Neuronal stem cell (in vitro differentiated cells): ENCODE measurements at places on chromosomes 13 and 19.

- DNase-seq: no peak
Observed at GRCh38 chr19:31146546-31147183, 202.6 kb downstream of the TSHZ3 start.

- no peak for DNase-seq
Observed at GRCh38 chr19:50873056-50873455, at the start of gene KLK2. Gene KLK2, plus strand, starts transcription at chr19:50873439. Its CDS starts 35 bp downstream, at chr19:50873474.

DNA sequence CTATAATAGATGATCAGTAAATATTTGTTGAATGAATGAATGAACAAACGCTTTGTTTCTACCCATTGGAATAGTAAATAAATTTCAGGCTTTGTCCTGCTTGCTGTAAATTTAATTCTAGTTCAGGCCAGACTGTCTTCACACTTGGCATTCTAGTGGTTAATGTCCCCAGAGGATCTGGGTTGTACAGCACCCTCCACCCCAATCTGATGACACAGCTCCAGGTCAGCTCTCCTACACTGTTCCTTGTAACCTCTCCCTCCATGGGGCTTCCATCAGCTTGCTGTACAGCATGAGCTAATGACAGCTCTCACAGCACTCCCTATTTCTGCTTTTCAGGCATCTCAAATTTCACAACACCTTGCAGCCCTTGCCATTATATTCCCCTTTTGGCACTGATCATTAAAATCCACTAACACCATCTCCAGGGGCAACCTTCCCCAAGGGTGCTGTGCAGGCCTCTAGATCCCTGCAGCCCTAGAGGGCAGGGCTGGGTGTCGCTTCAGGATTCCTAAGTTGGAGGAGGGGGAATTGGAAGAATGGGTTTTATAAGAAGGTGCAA, 12.7 kb upstream of the KL start:
- no peak for DNase-seq

- no peak for DNase-seq
Observed at GRCh38 chr13:80118506-80118905, 222.4 kb downstream of the SPRY2 start.

GRCh38 chr13:70568571-70568970, 460.3 kb upstream of the KLHL1 start:
- peak; percentile 20 for DNase-seq

DNA sequence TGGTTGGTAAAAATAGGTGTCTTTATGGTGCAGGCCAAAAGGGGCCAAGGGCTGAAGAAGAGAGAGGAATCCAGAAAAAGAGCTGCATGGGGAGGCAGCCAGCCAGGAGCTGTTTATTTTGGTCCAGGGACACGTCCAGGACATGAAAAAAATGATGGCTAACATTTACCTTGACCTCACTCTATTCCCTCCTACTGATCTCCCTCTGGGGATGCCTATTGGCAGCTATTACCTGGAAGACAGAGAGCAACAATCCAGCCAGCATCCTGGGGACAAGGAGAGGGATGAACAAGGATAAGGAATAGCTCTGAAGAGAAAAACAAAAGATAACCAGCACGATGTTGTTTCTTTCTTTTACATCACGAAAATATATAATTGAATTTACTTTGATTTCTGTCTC, 1599.6 kb downstream of the SLITRK5 start:
- DNase-seq: no peak

GRCh38 chr19:16342002-16342715, 17.5 kb downstream of the KLF2 start:
- no peak for DNase-seq

DNA sequence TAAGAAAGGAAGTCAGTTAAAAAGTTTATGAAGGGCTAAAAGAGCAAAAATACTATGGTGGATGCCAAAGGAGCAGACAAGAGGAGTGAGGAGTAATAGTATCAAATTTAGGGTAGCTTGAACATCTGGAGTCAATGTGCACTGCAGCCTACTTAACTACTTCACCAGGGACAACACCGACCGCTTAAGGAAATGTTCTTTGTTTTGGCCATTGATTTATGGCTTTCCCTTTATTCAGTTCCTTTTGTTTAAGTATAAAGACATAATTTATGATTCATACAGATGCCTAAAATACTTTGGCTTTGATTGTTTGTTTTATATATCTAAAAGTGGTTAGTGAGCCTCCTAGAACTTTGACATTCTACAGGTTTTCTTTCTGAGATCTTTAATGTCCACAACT, 276.3 kb upstream of the PRR20A start:
- no peak for DNase-seq

DNA sequence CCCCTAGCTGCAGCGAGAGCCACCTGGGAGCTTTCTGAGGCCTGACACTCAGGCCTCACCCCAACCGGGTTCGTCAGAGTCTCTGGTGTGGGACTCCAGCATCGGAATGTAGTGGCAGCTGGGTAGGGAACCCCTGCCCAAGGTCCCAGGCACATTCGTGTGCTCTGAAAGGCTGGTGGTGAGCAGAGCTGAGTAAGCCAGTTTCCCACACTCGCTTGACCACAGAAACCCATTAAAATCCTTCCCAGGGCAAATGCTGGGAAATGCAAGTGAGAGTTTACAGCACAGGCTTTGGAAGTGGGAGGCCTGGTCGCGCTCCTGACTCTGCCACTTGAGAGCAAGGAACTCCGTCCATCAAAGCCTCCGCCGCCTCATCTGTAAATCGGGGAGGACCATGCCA, 4.2 kb downstream of the TRAPPC6A start:
- no peak for DNase-seq

DNA sequence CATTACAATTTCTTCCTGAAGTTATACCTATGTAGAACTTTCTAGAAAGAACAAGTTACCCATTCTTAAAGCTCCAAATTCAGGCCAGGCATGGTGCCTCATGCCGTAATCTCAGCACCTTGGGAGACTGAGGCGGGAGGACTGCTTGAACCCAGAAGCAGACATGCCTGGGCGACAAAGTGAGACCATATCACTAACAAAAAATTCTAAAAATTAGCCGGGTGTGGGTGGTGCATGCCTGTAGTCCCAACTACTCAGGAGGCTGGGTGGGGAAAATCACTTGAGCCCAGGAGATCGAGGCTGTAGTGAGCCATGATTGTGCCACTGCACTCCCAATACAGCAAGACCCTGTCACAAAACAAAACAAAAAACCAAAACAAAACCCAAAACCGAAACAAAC, 23.0 kb downstream of the KCNRG start:
- DNase-seq: no peak

DNA sequence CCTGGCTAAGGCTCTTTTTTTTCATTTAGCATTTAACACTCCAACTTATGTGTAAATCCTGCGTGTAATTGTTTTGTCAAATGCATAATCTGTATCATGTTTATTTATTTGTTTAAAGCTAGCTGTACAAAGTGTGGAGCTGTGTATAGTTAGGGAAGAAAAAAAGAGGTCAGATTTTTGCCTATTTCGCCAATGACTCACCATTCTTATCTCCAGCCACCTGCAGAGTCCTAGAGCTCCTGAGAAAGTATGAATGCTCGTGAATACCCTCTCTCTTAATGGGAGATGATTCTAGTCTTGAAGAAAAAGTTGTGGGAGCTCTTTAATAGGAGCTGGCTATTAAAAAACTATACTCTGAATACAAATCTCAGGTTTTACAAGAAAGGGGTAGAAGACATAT, 778.8 kb upstream of the SLITRK5 start:
- no peak for DNase-seq

GRCh38 chr19:29376855-29377354, 148.9 kb upstream of the VSTM2B start:
- no peak for DNase-seq

DNA sequence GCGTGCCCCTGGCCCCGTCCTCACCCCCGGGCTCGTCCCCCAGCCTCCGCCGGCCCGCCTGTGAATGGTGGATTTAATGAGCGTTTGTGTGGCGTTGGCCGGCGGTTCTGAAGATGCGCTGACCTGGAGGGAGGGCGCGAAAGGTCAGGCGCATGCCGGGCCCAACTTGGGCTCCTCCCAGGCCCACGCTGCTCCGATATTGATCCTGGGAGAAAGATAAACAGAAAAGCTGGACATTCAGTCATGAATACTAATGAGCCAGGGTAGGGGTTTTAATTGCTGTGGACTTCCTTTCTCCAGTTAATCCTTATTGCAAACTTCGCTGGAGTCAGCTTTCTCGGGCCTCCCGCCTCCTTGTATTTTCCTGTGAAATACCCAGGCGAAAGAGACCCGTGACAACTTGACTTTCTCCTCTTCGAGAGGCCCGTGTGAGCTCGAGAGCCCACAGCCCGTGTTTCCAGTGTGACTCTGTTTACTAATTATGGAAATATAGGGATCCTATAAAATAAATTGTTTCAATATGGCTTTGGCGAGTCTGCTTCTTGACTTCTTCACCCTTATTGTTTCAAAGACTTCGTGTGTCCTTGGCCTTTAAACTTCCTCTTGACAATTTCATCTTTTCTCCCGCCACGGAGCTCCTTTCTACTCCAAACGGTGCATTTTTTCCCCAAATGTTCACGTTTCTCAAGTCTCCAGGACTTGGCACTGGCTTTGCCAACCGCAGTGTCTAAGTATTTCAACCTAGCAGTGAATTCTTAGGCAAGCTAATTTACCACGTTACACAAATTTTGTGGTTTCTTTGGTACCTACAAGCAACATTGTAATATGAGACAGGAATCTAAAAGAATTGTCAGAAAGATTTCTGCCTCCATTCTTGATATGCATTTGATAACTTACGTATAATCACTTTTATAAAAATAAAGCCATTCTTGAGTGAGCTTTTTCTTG, 10.5 kb downstream of the ZIC2 start:
- DNase-seq: peak; percentile 76

DNA sequence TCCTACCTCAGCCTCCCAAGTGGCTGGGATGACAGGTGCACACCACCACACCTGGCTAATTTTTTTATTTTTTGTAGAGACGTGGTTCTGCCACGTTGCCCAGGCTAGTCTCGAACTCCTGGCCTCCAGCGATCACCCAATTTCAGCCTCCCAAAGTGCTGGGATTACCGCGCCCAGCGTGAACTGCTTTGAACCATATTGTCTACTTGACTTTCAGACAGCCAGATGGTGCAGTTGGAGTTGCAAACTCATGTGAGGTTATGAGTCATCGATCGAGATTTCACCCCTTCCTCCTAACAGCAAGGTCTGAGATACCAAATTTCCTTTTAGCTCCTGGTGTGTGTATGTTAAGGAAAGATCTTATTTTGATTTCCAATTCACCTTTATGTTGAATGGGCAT, 2.7 kb downstream of the SLC27A1 start:
- DNase-seq: no peak
